ENCODE measurements at places on chromosomes 1 and 21. TPM values are rescaled to one million over a fixed set of nuclear protein-coding genes. Genes with fewer than 3 reads are reported as not detected.

MAB21L3 gene
- 0.21 TPM for total RNA-seq

TPTE gene
- total RNA-seq = not detected

FAAH gene
- total RNA-seq = 16.6 TPM

DNA sequence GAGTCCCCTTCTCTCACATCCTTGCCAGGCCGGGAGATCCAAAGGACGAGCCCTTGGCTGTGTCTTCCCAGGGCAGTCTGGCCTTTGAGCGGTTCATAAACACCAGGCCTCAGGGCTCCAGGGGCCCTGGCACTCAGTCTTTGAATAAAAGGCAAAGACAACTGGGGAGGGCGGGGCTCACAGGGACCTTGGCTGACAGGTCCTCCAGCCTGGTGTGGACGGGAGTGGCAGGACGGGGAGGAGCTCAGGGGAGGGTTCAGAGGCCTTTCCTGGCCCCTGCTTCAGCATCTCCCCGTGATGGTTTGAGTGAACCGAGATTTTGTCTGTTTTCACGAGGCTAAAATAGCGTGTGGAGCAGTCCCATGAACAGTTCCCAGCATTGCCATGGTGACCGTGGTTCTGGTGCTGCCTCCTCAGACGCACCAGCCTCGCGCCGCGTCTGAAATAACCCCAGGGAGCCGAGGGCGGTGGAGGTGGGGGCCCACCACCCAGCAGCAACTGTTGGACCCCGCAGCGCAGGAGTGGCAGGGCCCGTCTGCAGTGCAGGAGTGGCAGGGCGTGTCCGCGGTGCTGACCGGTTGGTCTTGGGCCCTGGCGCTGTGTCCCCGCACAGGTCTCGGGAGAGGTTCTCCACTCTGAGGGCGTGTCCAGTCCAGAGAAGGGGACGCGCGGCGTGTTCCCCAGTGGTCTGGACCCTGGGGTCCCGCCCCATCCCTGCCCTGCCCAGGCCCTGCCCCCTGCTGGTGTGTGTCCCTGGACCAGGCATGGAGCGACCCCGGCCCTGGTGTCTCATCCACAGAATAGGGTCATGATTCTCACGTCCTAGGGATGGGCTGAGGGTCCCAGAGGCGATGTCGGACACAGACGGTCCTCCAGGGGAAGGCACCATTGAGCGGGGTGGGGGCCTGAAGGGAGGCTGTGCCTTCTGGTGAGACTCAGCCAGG is 7.1 kb upstream of the PRKCZ start:
- no peak for DNase-seq

- DNase-seq = no peak
These were observed 4.4 kb upstream of the RHEX start for GRCh38 chr1:206048582-206048981.

FCAMR gene
- total RNA-seq = not detected

DNA sequence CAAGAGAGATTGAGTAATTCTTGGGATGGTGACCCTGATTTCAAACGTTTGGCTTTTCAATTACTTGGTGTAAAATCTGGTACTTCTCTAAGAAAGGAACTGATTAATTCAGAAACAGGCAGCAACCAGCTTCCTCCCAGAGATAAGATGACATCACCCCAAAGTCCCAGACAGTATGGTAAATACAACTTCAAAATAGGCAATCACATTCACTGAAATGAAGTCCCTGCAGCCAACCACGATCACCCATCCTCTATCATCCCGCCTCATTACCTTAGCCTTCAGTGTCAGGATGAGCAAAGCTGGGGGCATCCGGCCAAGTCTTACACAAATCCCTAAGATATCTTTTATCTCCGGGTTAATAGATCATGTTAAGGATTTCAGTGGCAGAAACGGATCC is 26.4 kb upstream of the RUNX1 start:
- no peak for DNase-seq

DNA sequence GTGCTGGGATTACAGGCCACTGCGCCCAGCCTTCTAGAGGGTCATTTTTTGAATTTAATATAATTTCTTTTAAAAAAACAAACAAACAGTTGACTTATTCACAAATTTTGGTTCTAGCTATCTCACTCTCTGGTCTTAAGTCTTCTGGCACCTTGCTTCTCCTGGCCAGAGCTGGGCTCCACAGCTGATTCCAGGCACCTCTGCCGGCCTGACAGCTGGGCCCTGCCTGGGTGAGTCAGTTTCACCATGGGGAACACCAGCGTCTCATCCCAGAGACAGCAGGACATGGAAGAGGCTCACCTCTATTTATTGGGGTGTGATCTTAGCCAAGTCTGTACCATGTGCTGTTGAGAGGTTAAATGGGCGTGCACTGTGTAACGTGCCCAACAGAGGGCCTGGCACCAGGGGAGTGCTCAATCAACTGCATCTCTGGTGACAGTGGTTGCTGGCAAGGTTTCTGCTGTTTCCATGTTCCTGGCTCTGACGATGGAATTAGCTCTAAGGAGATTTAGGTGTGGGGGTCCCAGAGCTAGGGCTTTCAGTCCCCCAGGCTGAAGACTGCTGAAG is 956 bp downstream of the CPLANE2 start:
- no peak for DNase-seq

GRCh38 chr1:204782118-204782700 is 88.5 kb upstream of the NFASC start:
- no peak for DNase-seq

DNA sequence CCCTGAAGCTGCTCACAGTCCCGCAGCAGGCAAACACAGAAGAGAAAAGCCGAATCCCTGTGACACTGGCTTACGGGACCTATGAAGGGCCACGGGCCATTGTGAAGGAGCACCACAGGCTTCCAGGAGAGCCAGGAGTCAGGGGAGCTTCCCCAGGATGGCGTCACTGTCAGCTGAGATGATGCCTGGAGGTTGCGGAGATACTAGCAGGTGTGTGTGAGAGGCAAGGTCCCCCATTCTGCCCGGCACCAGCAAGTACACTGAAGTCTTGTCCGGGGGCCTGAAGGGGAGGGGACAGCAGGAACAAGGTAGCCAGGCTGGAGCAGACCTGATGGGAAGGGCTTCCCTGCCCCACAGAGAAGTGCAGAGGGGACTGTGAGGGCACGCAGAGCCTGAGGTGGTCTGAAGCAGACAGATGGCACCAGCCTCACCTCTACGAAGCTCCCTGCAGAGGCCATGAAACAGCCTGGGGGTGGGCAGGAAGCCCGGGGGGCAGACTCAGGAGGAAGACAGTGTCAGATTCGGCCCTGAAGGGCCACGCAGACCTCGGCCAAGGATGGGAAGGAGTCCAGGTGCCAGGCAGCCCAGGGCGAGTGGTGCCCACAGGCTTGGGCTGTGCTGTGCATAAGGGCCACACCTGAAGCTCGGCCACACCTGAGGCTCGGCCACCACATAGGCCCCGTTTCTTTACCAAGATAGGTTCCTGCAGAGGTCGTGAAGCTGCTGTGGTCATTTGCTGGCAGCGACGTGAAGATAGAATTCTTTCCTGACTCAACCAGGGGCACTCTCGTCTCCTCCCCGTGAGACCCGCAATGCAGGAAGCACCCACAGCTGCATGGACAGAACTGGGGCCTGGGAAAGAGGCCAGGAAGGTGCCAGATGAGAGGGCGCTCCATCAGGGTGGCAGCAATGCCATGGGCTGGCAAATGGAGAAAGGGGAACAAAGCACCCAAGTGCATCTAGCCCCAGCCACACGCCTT is 10.1 kb downstream of the TCP10L start:
- no peak for DNase-seq

DNA sequence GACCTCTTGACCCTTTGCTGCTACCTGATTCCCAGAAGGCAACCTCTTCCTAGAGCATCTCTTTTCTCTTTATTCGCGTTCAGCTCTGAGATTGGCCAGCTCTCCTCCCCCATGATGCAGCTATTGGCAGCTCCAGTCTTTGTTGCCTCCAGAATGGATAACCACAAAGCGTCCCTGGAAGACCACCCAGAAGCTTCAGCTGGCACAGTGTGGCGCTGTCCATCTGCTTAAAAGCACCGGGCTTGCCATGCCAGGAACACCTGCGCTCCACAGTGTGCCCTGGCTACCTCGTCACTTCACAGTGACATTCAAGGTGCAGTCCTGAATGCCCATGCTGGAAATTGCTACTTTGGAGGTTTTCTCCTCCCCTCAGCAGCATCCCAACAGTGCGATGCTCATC is 353.9 kb downstream of the LMO4 start:
- no peak for DNase-seq

- DNase-seq = peak; percentile 10
These were observed 131.6 kb downstream of the LHX8 start for GRCh38 chr1:75265792-75266191.

- DNase-seq = peak; percentile 35
These were observed 19.4 kb downstream of the RRP15 start for GRCh38 chr1:218304281-218305039.

DNA sequence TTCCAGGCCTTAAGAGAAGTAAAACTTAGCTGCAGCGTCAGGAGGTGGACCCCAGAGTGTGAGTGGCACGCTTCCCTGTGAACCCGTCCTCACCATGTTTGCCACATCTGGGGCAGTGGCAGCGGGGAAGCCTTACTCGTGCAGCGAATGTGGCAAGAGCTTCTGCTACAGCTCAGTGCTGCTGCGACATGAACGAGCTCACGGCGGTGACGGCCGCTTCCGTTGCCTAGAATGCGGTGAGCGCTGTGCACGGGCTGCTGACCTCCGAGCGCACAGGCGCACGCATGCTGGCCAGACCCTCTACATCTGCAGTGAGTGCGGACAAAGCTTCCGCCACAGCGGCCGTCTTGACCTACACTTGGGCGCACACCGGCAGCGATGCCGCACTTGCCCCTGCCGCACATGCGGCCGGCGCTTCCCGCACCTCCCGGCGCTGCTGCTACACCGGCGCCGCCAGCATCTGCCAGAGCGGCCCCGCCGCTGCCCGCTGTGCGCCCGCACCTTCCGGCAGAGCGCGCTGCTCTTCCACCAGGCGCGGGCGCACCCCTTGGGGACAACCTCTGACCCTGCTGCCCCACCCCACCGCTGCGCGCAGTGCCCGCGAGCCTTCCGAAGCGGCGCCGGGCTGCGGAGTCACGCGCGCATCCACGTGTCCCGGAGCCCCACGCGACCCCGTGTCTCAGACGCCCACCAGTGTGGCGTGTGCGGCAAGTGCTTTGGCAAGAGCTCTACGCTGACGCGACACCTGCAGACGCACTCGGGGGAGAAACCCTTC is 9.3 kb downstream of the ZNF672 start:
- DNase-seq = no peak

CRB1 gene
- 0.21 TPM for total RNA-seq

CCDC27 gene
- total RNA-seq = not detected

DNA sequence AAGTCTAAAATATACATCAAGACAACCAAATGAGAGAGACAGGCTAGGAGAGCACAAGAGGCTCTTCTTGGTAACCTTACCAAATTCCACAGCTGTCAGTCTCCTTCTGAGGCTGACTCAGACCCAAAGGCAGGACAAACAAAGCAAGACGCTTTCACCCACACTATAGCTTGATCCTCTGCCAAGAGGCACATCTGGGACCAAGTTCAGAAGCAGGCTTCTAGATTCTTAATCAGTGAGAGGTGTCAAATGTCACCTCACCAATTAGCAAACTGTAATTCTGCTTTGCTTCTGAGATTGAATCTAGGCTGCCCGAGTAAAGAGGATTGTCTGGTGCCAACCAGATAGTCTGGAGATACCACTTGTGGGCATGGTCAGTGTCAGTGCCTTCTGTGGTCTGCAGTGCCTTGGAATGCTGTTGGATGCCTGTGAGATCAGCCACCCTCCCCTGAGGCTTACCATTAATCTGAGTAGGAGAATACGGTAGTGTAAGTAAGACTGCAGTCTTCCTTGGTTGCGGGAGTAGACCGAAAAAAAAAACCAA is 151.0 kb downstream of the FMN2 start:
- DNase-seq = no peak

DNA sequence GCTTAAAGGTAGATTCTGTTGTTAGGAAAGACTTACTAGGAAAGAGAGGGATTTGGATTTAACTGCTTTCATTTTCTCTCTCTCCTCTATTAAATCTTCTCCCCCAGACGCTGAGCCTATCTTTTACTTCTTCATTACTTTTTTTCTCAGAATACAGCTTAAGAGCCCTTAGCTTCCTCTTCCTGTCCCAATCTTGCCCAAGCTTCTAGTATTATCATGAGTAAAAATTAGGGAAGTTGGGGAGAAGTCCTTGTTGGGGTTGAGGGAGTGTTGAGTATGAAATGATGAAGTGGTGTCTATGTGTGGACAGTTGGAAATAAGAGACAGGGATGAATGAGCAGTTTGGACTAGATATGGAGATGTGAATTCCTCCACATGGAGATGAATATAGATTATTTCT is 35.0 kb downstream of the ACP6 start:
- no peak for DNase-seq

DNA sequence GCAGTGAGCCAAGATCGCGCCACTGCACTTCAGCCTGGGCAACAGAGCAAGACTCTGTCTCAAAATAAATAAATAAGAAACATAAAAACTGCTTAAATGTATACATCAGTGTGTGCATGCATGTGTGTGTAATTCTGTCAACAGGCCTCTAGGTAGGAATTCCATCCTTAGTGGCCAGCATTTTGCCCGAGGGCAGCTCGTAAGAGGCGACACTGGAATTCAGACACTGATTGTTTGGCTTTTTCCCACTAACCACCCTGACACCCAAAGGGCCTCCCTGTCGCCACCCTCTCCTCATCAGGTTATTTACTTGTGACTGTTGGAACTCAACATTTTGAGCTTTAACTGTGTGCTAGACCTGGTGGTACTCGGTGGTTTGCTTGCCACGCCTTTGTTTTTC is 64.0 kb upstream of the KIF1B start:
- no peak for DNase-seq

- DNase-seq = no peak
These were observed 470.3 kb downstream of the PTPRC start for GRCh38 chr1:199109160-199109559.
